Lung microvascular endothelial cell (primary cell): ENCODE measurements at places on chromosomes 6 and 20. TPM values are rescaled to one million over a fixed set of nuclear protein-coding genes. Genes with fewer than 3 reads are reported as not detected.

BPIFA1 gene
- not detected in 2 replicates for total RNA-seq

DNA sequence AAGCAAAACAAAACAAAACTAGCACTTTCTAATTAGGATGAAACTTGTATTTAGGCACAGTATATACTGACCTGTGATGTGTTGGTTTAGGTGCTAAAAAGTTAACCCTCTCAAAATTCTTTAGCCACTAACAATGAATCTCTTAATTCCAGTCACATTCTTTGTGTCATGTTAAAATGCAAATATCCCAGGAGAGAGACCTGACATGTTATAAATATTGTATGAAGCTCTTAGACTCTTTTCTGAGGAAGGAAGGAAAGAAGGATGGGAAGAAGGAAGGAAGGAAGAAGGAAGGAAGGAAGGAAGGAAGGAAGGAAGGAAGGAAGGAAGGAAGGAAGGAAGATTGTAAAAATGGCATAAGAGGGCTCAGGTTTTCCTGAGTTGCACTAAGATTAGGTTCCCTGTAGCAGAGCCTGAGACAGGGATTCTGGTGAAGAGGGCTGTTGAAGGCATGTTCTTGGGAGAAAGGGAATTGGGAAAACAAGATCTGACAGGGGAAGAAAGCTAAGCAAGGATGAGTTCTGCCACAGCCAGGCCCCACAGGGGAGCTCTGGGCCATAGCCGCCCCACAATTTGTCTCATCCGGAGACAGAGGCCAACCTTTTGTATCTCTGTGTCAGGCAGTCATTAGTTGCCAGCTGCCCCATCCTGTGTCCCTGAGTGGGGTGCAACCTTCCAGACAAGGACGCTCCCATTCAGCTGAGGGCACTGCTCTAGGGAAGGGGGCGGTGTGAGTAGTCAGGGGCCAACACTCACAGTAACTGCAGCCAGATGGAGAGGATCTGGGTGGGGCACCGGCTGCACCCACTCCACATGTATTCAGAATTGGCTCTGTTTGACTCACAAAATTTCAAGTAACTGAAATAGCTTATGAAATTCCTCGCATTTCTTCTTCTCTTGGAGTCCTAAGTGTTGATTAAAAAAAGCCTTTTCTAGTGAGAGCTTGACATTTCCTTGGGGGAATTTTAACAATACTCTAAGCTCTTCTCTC lies 189.3 kb upstream of the ARG1 start:
- no peak for DNase-seq

GRCh38 chr20:57620274-57620990 lies at the start of gene ZBP1:
Gene ZBP1 (minus strand): TSS chr20:57620426. CDS start chr20:57620295, 131 bp downstream.
- no peak for DNase-seq

DNA sequence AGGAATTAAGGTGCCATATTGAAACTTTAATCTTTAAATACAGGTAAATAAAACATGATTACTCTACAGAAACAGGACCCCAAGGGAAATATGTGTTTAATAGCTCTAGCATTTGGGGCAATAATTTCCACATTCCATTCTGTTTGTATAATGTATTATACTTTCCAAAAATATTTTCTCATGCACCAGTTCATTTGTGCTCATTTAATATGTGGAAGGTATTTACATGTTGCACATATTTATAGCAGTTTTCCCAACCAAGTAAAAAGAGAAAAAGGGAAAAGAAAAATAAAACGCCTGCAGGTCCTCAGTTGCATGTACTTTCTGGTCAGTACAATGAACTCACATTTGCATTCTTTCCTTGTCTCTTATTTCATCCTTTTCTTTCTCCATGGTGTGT lies 129.5 kb upstream of the SULF2 start:
- no peak for DNase-seq

GRCh38 chr6:105934708-105935107 lies 151.4 kb upstream of the PRDM1 start:
- no peak for DNase-seq
